ENCODE measurements at places on chromosomes 6 and 20.

DNA sequence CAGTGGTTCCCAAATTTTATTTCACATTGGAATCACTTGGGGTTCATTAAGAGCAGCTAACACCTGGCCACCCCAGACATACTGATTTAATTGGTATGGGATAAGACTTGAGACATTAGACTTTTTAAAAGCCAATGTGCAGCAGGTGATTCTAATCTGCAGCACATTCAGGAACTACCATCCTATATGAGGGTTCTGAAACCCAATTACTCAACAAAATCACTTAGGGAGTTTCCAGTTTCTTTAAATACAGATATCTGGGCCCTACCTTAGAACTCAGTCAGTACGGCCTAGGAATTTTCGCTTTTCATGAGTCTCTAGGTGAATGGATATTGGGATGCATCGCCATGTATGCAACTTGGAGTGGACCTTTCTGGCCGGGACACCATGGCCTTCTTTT, 24.0 kb upstream of the L3MBTL3 start:
- no peak for DNase-seq

DNA sequence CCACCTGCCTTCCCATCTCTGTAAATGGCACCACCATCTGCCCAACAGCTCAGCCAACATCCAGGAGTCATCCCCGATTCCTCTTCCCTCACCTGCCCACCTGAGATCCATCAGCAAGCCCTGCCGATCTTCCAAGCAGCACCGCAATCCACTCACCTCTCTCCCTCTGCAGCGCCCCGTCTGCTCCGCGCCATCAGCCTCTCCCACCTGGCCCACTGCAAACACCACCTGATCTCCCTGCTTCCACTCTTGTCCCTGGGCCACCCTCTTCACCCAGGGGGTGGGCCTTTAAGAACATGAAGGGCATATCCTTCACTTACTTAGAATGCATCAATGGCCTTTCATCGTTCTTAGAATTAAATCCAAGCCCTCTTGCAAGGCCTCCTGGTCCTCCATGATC, 457.3 kb upstream of the SULF2 start:
- DNase-seq: no peak

DNA sequence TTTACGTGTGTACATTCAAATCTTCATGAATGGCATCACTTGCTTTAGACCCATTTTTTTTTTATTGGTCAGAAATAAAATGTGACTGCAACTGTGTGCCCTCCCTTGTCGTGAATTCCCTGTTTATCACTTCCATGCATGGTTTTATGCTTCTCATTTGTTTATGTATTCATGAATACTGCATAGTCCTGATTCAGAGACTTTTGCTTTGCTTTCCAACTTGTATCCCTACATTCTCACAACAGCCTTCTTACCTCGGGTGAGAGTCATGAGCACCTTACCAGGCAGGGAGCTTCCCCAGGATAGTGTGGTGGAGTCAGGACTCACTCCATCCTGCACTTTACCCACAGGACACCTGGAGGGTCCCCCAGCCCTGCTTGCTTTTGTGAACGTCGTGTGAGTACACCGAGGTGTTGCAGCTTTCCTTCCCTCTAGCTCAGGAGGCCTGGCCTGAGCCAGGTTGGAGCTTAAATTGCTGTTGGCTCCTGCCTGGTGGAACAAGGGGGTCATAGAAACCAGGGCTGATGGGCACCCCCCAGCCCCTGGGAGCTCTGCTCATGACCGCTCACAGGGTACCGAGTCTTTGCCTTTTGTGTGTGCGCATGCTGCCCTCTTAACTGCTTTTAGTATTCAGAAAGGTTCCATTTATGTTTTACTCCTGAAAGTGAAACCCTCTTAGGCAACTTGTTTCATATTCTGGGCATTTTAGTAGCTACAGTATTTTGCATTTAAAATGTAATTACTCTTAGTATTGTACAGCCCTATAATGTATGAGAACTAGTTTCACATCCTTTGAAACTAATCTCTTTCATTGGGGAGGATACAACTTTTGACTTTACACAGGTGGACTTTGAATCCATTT, 66.0 kb downstream of the CDS2 start:
- no peak for DNase-seq

DNA sequence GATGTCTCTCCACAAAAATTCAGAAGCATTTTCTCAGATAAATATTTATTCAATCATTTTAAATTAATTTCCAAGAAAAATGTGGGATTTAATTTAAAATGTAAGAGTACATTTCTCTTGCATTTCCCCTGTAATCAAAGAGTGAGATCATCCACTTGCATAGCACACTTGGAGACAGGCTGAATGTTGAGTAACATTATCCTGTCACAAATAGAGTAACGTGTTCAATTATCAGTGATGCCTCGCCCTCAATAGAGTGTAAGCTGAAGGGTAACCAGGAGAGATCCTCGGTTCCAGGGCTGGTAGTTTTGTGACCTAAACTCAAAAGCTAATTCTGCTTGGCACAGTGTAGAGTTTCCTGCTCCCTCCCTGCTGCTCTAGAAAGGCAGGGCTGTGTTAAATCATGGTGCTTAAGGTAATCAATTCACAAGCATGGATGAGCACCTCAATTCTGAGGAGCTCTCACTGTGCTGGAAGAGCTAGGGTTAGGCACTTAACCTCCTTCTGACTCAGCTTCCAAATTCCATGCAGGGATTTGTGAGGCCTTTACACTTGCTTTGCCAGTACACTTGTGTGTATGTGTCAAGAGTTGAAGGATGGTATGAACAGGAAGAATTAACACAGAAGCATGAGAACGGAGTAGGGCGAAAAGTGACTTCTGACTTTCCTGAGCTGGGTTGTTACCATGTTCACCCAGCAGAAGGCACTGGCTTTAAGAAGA, 56.6 kb downstream of the MMUT start:
- no peak for DNase-seq

All from Right ventricle myocardium superior (tissue), 1 donor.